ENCODE measurements at places on chromosomes 6 and 20.

- DNase-seq: no peak
Measured at GRCh38 chr6:27650620-27651370, 177.9 kb upstream of the ZNF184 start.

DNA sequence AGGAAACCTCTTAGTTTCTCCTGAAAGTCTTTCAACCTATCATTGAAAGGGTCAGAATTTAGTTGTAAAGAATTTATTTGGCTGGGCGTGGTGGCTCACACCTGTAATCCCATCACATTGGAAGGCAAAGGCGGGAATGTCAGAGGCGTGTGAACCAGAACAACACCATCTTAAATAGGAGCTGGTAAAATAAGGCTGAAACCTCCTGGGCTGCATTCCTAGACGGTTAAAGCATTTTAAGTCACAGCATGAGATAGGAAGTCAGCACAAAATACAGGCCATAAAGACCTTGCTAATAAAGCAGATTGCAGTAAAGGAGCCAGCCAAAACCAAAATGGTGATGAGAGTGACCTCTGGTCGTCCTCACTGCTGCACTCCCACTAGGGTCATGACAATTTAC, 29.6 kb downstream of the OR2B2 start:
- DNase-seq: no peak

DNA sequence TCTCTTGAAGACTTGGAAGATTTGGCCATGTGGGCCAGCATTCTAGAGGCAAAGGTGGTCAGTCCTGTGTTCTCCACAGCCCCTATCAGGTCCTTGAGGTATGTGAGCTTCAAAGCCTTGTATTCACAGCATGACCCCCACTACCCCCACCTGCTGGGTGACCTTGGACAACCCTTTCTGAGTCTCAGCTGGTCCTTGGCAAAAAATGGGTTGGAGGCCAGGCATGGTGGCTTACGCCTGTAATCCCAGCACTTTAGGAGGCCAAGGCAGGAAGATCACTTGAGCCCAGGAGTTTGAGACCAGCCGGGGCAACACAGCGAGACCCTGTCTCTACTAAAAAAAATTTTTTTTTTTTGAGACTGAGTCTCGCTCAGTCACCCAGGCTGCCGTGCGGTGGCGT, 42.6 kb downstream of the UBE2V1 start:
- no peak for DNase-seq

DNA sequence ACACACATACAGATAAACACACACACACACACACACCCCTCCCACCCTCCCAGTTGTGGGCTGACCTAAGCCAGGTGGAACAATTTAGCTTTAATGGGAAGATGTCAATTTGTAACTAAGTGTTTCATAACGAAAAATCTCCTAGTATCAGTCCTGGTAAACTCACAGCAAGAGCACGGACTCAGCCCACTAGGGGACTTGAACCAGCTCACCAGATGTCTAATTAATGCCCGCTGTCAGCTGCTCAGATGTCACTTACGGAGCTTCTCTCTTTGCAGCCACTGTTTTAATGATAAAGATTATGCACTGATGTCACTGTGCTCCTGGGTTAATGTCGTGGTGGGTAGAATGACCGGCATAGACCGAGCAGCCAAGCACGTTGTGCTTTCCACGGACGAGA, 116.6 kb upstream of the INSM1 start:
- DNase-seq: no peak

DNA sequence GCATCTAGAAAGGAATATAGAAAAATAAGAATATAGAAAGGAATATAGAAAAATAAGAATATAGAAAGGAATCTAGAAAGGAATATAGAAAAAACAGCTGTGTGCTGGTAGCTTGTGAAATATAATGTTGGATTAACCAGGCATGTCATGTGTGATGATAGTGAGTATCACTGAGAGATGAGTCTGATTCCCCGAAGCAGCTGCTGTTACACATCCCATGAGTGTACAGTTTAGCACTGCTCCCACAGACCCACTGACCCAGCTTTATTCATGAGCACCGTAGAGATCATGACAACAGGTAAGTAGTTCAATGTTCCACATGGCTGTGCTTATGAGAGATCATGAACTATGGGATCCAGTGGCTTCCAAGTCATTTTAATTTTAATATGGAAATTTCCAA, 64.8 kb downstream of the SLC22A3 start:
- no peak for DNase-seq

- DNase-seq: no peak
Measured at GRCh38 chr6:110232450-110232849, 52.2 kb downstream of the CDC40 start.

GRCh38 chr20:62376112-62377063, 9.3 kb upstream of the LAMA5 start:
- no peak for DNase-seq

GRCh38 chr20:11845340-11845739, 72.4 kb upstream of the BTBD3 start:
- no peak for DNase-seq

- no peak for DNase-seq
Measured at GRCh38 chr6:140909625-140910024, 1223.1 kb upstream of the GJE1 start.

DNA sequence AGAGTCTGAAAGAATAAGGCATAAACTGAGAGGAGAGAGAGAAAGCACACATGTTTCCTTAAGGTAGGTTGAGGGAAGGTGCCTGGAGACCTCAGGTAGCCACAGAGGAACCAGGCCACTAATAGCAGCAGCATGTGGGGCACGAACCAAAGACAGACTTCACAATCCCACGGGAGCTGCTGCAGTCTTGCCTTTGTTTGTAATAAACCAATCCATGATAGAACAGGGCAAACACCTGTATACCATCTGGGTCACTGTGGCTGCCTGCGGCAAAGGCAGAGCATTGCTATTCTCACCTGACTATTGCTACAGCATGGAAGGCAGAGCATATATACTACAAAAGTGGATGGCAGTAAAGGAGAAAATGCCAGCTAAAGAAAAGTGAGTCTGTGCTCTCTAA, 36.3 kb downstream of the HEBP2 start:
- no peak for DNase-seq

GRCh38 chr6:160082627-160083026, 39.0 kb upstream of the SLC22A1 start:
- no peak for DNase-seq

- DNase-seq: no peak
Measured at GRCh38 chr20:47160992-47161391, 195.5 kb downstream of the ZMYND8 start.

DNA sequence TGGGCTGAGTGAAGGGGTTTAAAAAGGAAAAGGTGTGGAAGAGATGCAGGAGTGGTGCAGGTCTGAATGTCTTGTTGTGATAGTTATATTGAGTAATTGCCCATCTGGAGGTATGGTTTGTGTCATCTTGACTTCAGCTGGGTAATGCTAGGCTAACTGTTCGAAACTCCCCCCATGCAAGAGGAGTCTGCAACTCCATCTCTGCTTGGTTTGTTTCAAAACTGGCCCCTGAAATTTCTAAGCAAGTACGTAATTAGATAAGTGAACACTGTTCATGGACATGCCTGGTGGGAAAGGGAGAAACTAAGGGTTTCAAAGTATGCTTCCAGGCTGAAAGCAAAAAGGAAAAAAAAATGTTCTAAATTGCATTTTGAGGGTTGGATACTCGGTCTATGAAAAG, 17.1 kb downstream of the TTK start:
- DNase-seq: no peak

DNA sequence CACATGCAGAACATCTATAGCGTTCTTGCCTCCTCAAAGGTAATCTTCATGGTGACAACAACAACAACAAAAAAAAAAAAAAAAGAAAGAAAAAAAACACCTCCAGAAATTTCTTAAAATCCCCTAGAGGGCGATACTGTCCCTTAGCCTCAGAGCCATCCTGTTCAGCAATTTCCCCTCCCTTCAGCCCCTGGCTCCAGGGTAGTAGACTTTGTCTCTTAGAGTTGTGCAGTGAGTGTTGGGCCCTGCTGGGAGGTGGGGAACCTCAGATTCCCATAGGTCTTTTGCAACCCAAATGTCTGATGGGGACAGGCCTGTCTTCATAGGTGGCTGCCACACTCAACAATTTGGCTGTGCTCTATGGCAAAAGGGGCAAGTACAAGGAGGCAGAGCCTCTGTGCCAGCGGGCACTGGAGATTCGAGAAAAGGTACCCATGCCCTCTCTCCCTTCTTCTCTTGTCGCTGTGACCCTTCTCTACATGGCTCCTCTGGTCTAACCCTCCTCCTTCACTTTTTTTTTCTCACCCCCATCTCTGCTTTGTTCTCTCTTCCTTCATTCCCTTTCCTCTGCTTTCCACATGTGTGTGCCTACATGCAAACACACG, 6.0 kb upstream of the PTK7 start:
- no peak for DNase-seq

- no peak for DNase-seq
Measured at GRCh38 chr6:142881761-142882160, 63.2 kb downstream of the HIVEP2 start.

DNA sequence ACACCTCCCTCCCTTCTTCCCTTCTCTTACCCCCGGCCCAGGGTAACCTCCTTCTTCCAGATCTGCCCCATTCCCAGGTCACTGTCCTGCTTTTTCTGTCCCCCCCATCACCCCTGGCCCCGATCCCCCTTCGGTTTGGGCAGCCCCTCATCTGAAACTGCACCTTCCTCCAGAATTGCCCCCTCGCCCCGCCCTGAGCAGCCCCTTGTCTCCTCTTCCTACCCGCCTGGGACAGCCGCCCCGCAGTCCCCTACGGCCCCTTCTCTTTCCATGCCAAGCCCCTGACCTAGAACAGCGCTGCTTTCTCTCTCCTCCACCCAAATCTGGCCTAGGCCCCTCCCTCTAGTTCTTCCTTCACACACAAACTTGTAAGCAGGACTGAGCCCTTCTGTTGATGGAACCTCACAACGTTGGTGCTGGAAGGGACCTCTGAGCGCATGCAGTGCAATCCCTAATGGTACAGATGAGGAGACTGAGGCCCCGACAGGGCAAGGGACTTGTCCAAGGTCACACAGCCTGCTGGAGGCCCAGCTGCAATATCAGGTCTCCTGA, 630 bp downstream of the PPP2R5D start:
- no peak for DNase-seq

DNA sequence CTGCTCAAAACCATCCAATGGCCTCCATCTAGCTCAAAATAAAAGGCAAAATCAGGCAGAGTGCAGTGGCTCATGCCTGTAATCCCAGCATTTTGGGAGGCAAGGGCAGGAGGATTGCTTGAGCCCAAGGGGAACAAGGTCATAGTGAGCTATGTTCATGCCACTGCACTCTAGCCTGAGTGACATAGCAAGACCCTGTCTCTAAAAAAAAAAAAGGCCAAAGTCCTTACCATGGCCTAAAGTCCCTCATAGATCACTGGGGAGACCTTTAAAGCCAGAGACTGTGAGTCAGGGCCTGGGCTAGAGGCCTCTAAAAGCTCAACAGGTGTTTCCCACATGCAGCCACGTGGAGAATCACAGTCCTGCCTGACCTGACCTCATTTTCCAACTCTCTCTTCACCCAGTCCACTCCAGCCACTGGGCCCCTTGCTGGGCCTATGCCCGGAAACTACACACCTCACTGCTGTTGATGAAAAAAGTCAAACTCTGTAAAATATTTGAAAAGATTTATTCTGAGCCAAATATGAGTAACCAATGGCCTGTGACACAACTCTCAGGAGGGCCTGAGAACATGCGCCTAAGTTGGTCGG, 28.2 kb upstream of the TAB2 start:
- no peak for DNase-seq

- DNase-seq: no peak
Measured at GRCh38 chr6:1913577-1913976, 303.9 kb downstream of the FOXC1 start.

GRCh38 chr20:9092655-9093054, 23.8 kb downstream of the PLCB4 start:
- DNase-seq: no peak

GRCh38 chr20:40956542-40957264, 71.9 kb upstream of the TOP1 start:
- DNase-seq: no peak

GRCh38 chr6:45647341-45648261, 269.9 kb upstream of the SUPT3H start:
- DNase-seq: no peak

DNA sequence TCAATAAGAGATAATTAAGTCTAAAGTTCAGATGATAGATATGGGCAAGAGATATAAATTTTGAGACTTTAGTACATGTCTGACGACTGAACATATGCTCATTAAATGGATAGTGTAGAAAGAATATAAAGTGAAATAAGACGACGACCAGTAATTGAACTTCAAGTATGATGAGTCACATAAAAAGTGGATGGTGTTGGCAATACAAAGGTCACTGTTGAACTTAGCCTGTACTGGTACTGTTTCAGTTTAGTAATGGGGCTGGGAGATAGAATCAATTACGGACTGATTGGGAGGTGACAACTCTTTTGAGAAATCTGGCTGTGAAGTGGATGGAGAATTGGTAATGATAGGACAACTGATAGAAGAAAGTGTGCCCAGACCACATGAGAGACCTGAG, 68.1 kb downstream of the IBTK start:
- no peak for DNase-seq

DNA sequence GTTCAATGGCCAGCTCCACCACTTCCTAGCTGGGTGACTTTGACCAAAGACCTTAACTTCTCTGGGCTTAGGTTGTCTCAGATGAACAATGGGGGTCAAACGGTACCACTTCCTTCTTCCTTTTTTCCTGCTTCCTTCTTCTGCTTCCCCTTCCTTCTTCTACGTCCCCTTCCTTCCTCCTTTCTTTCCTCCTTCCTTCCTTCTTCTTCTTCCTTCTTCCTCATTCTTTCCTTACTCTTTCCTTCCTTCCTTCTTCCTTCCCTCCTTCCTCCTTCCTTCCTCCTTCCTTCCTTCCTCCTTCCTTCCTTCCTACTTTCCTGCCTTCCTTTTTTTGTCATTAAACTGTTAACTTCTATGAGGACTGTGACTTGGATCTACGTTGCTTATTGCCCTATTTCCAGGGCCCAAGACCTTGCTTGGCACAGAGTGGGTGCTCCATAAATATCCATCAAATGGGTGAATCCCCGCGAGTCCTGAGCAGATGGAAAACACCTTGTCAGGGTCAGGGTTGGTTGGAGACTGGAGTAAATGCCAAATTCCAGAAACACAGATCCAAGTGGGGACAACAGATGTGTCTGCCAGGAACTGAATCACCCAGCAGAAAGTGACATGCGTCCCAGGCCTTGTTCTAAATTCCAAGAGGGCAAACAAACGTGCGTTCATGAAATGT, 243.3 kb downstream of the PREX1 start:
- no peak for DNase-seq

- no peak for DNase-seq
Measured at GRCh38 chr6:84920021-84920420, 155.6 kb upstream of the TBX18 start.

DNA sequence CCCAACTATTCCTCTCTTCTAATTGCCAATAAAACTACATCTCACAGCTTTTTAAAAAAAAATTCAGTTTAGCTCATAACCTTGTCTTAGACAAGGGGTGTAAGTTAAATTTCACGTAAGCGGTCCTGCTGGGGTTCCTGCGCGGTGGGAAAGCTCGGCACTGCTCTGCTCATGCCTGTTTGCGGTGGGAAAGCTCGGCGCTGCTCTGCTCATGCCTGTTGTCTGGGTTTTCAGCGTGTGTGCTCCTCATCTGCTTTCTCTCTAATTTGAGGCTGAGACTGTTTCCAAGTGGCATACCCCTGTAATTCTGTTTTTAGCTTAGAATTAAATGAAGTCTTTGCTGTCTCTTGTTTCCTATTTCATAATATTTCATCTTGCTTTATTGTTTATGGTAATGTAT, 18.6 kb downstream of the ARID1B start:
- no peak for DNase-seq

All from anterior cingulate cortex (tissue), 58 donors.